Posterior cingulate gyrus (tissue), 11 donors: ENCODE measurements at places on chromosomes 6 and 20.

- DNase-seq: no peak
Observed at GRCh38 chr6:27872642-27873020, 39.6 kb downstream of the OR2B2 start.

GRCh38 chr6:133203344-133203697, 37.8 kb upstream of the EYA4 start:
- DNase-seq: no peak

DNA sequence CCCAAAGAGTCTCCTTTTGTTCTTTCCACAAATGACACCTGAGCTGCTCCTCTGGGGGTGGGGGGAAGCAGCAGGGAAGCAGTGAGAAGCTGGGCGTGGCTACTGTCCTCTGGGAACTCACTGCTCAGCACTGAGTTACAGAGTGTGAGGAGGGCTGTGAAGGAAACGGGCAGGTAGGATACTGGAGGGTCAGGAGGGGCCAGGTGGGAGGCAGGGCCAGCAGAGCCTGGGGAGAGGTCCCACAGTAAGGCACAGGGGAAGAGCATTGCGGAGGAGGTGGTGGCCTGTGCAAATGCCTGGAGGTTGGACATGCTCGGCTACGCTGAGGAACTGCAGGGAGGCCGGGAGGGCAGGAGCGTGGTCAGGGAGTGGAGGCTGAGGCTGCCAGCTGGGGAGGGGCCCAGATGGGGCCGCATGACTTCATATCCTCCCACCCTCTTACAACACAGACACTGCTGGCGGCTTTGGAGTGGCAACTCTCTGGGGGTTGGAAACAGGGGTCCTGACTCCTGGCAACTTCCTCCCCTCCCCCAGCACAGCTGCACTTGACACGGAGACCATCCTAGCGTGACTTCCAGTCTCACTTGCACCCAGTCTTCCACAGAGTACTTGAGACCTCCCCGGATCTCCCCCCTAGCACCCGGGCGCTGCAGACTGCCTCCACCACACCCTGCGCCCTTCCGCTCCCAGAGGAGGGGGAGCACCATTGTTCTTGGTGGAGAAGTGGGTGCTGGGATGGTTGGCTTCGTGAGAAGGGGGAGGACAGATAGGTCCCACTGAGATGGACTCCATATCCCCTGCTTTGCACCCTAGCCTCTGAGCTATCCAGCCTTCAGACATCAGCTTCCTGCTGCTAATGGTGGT, 34.2 kb downstream of the RBM38 start:
- DNase-seq: no peak

GRCh38 chr20:62804021-62804626, 511 bp upstream of the OGFR start:
- DNase-seq: no peak

DNA sequence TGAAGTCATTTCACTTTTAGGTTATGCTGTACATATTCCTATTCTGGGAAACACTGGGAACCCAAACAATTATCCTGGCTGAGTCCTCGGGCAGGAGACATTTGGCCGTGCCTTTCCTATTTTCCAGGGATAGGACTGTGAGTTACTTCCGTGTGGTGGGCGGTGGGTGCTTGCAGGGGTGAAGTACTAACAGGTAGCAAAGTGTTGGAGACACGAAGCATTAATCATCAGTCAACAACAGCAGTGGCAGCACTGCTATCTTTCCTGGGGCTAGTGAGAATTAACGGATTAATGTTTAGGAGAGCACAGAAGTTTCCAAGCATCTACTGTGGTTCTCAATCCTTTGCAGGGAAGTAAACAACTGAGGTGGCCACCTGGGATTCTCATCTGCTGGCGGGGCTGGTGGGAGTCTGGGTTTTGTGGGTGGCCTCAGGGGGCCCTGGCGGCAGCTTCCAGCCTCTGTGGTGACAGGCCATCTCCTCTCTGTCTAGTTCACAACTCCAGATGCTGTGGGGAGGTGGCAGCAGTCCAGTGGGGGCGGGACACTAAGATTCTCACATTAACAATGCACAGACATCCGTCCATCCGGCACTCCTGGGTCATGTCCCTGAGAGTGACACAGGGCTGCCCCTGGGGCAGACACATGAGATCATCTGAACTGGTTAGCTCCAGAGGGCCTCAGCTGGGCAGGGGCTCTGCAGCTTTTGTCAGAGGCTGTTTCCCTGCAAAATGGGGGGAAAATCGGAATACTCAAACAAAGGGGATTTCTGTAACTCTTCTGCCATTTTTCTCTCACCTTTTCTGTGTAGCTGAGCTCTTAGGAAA, 90.9 kb downstream of the GJA10 start:
- peak; percentile 79 for DNase-seq

- peak; percentile 37 for DNase-seq
Observed at GRCh38 chr20:54026295-54027064, 43.9 kb downstream of the BCAS1 start.

DNA sequence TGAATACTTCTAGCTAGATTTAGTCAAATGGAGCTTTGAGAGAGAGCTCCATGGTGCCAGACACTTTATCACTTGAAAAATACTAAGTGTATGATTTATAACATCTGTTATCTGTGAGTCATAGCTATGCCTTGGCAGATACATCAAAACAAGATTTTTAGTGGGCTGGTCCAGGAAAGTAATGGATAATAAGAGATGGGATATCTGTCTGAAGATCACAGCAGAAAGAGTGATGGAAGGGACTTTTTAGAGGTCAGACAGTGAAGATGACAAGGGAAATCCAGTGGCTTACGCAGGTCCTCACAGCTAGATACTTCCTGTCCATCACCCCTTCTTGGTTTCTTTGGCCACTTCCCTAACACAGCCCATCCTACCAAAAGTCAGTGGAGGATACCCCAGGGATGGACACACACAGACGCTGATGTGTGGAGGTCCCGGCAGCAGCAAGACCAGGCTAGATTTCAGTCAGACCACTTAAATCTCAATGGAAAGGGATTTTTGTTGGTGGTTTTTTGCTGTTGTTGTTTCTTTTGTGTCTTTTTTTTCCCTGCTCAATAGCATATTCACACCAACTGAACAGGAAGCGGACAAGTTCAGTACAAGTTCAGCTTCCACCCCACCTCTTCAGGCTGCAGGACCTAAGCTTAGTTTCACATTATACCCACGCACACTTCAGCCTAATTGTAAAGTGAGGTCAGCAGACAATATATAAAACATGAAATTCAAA, 209.3 kb downstream of the ALDH8A1 start:
- DNase-seq: no peak

GRCh38 chr6:124434421-124434820, 527.8 kb upstream of the RNF217 start:
- DNase-seq: no peak

GRCh38 chr6:159691133-159691962, 1.7 kb downstream of the SOD2 start:
- no peak for DNase-seq

GRCh38 chr6:161327360-161327953, 53.6 kb upstream of the AGPAT4 start:
- DNase-seq: no peak

GRCh38 chr20:59678951-59679350, 74.6 kb downstream of the PHACTR3 start:
- no peak for DNase-seq

- DNase-seq: no peak
Observed at GRCh38 chr6:163446549-163446948, 32.0 kb downstream of the QKI start.

DNA sequence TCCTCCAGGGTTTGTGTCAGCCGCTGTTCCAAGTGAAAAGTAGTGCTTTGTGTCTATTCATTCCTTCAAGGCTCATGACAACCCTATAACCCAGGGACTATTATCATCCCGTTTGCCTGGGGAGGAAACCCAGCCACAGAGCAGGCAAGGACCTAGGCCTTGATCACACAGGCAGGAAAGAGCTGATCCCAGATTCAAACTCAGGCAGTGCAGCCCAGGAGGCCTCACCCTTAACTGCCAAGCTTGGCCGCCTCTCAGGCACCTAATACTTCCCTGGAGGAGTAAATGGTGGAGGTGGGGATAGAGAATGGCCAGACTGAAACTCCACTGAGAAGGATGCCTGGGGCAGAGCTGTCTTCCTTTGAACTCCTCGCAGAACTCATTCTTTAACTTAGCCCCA, 215.1 kb upstream of the QKI start:
- no peak for DNase-seq

DNA sequence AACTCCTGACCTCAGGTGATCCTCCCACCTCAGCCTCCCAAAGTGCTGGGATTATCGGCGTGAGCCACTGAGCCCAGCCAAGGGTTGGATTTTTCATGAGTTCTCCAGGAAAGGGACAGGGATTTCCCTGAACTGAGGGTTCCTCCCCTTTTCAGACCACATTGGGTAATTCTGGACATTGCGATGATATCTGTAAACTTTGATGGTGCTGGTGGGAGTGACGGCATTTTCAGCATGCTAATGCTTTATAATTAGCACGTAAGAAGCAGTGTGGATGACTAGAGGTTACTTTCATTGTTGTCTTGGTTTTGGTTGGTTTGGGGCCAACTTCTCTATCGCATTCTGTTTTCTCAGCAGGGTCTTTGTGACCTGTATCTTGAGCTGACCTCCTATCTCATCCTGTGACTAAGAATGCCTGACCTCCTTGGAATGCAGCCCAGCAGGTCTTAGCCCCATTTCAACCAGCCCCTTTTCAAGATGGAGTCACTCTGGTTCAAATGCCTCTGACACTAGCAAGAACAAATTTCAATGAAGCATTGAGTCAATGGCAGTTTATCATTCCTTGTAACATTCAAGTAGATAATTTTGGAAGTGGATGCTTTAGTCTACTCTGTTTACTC, 156.5 kb downstream of the TTLL2 start:
- no peak for DNase-seq

GRCh38 chr6:64113704-64114103, 478.1 kb downstream of the PHF3 start:
- DNase-seq: no peak

- no peak for DNase-seq
Observed at GRCh38 chr6:108592371-108593337, 31.9 kb downstream of the FOXO3 start.
